ENCODE measurements at places on chromosomes 6 and 20.

DNA sequence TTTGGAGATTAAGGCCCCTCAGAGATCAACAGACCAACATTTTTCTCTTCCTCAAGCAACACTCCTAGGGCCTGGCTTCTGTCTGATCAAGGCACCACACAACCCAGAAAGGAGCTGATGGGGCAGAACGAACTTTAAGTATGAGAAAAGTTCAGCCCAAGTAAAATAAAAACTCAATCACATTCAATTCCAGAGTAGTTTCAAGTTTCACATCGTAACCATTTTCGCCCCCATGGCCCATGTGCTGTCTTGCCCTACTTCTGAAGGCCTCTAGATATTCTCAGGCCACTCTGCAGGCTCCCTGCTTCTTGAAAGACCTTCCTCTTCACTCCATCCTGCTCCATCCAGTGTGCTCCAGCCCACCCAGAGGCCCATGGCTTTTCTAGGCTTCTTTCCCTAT is 4.2 kb downstream of the IL17A start:
- DNase-seq = no peak

GRCh38 chr6:109491207-109491938 is 8.4 kb upstream of the ZBTB24 start:
- peak; percentile 35 for DNase-seq

DNA sequence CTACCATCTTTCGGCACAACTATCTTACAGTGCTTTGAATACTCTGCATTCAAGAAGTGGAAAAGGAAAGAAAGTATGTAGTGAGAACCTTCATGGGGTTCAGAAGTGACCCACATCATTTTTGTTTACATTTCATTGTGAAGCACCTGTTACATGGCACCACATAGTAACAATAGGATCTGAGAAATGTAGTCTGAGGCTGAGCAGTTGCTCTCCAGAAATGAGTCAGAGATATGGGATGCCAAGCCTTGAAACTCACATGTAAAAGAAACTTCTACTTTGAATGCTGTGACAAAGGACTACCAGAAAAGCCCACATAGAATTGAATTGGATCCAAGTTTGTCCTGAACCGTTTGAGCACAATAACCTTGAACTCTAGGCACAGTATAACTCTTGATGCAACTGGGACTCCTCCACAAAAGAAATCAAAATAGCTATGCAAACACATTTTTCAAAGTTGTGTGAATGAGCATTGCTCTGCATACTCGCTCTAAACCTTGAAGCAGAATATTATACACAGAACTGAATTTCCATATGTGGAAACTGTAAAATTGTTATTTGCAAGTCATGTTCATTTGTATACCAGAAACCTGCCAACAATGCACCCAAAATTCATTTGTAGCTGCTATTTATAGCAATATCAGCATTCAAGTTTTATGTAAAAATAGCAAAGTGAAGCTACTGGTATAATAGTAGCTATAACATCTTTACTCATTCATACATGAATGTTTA is 400.9 kb upstream of the POU3F2 start:
- no peak for DNase-seq

- no peak for DNase-seq
These were observed 97.0 kb upstream of the PREP start for GRCh38 chr6:105499931-105500330.

- no peak for DNase-seq
These were observed 28.4 kb downstream of the MAP3K5 start for GRCh38 chr6:136763716-136764516.

- peak; percentile 30 for DNase-seq
These were observed 6.3 kb downstream of the BCAS1 start for GRCh38 chr20:54063992-54064676.

DNA sequence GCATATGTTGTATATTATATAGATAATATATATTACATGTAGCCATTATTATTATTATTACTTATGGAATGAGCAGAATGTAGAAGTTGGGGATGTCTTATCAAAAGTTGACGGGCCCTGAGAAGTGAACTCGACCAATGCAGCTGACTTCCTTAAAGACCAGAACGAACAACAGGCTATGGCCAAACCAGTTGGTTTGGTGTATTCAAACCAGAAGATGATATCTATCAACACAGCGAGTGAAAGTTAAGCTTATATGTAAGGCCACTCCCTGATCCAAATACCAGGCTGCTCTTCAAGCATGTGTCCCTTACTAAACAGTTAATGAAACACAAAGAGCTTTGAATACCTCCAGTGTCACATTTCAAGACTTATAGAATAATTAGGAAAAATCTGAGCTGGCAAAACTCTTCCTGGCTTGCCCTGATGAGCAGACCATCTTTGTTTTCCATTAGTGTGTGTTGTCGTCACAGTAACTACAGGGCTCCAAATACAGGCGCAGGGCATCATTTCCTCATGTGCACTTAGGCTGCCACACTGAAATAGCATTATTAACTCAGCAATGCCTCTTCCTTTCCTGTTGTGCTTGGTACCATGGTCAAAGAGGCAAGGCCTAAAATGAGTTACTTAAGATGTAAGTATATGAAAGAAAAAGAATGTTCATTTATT is 6.6 kb downstream of the FILIP1 start:
- DNase-seq = no peak

- no peak for DNase-seq
These were observed 30.8 kb downstream of the SIM1 start for GRCh38 chr6:100433726-100434435.

DNA sequence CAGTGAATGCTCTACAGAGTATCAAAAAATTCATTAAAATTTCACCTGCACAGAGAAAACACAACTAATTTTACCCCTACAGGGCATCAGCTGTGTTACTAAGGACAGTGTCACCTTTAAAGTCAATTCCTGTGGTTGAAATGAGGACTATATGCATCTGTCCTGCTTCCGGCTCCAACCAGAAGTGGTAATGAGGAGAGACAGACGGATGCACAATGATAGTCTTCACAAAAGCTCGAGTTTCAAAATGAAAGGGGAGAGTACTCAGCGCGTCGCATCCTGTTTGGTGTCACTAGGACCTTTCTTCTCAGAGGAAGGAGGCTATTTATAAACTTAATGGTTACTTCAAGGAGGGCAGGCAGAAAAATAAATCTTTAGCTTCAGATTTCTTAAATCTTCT is 86.5 kb downstream of the LYRM4 start:
- DNase-seq = peak; percentile 78

DNA sequence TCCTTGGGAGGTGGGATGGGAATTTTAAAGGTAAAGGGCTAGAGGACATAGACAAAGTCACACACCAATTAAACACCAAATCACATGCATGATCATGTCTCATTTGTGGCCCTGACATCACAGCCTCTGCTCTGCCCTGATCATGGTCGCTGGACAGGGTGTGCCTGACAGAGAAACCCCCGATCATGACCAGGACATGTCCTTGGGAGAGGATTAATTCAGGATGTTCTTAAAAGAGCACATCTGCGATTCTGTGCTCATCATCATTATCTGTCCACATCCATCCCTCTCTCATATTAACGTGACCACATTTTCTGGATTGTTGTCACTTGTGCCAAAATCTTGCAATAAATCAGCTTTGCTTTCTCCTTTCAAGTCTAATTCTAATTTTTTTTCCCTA is 7.7 kb upstream of the PBOV1 start:
- no peak for DNase-seq

GRCh38 chr6:38283734-38284362 is 355.9 kb downstream of the BTBD9 start:
- DNase-seq = peak; percentile 23

GRCh38 chr6:30679765-30680535 is 6.5 kb downstream of the PPP1R18 start:
- DNase-seq = peak; percentile 18

DNA sequence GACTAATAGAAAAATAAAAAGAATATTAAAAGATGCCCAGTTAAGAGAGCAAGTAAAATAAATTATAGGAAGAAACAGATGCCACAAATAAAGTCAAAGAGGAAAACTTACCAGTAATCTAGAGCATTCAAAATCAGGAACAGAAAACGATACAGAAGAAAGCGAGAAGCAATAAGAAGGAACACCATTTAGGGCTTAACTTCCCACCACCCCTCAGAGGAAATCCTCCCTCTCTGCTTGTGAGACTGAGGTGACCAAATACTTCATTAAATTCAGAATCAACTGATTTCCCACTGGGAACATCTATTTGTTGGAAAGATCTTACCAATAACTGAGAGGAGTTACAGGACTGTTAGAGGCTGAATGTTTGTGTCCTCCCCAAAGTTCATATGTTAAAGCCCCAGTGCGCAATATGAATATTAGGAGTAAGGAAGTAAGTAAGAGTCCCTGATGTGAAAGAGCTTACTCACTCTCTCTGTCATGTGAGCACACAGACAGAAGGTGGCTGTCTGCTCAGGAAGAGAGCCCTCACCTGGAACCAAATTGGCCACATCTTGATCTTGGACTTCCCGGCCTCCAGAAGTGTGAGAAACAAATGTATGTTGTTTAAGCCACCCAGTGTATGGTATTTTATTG is 19.5 kb downstream of the KATNA1 start:
- DNase-seq = no peak

GRCh38 chr20:48042628-48043027 is 257.3 kb upstream of the SULF2 start:
- no peak for DNase-seq

DNA sequence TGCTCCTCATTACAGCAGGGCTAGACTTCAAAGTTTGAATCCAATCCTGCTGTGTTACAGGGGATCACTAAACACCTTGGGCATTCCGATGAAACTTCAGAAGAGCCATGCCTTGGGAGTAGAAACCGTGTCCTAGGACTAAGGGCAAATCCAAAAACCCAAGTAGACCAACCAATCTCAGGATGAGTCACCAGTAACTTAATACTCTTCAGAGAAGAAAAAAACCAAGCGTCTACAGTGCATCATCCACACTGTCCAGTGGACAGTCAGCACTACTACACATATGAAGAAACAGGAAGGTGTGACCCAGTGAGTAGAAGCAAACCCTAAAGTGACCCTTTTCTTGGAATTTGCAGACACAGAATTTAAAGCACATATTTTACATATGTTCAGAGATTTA is 39.5 kb upstream of the VAPB start:
- no peak for DNase-seq

- DNase-seq = no peak
These were observed 44.8 kb upstream of the EMILIN3 start for GRCh38 chr20:41411391-41411847.

GRCh38 chr20:38211200-38212097 is 46.4 kb upstream of the TGM2 start:
- DNase-seq = no peak

GRCh38 chr6:167153521-167153959 is 4.2 kb downstream of the GPR31 start:
- peak; percentile 43 for DNase-seq

- DNase-seq = no peak
These were observed 3.0 kb upstream of the SFTA2 start for GRCh38 chr6:30935018-30935417.

DNA sequence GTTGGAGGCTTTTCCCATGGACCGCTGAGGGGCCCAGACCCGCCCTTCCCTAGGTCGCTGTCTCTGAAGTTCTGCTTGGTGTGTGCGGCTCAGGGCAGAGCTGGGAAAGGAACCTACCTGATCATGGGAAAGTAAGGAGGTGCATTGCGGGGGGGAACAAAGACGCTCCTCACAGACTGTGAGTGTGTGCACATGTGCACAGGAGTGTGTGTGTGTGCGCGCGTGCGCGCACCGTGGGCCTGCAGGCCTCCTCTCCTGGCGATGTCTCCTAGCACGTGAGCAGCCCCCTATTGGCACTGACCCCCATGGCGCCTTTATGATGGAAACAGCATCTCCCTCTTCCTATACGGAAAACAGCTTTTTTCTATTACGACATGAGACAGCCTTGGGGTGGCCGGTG is 224.1 kb downstream of the TAF4 start:
- DNase-seq = no peak

All from activated CD4-positive, alpha-beta memory T cell treated with anti-CD3 and anti-CD28 coated beads for 36 hours (primary cell).